ENCODE measurements at places on chromosomes 11 and 22.

DNA sequence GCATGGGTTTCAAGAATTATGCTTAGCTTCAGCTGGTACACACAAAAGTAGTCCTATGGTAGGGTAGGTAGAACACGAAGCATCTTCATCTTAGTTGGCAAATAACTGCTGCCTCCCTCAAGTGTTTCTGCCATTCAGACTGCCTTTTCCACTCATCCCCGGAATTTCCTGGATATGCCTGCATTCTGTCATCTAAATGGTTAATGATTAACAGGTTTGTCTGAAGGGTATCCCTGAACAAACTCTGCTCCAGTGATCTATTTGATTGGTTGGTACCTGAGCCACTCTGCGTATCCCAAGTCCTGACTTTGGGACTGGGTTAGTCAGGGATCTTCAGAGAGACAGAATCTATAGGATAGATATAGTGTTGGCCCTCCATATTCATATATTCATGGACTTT, 272.3 kb upstream of the RAG2 start:
- DNase-seq, result no peak

DNA sequence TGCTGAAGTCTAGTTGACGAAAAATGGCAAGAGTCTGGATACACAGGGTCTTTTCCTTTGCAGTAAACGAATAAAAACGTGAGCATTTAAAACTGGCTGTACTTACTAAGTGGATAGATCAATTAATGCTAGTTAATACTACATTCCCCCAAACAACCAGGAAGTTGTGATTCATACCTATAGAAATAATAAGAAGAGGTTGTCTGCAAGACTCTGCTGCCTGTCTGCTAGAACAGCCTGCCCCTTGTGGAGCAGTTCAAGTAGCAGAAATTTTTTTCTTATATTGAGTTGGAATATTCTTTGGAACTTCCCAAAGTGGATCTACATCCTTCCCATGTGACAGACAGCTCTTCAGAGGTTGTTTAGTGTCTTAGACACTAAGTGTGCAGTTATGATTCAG, 86.8 kb downstream of the TEAD1 start:
- DNase-seq, result no peak

- DNase-seq, result no peak
These were observed 3.1 kb upstream of the PTGDR2 start for GRCh38 chr11:60858731-60859464.

GRCh38 chr11:130102301-130103249, 32.9 kb downstream of the APLP2 start:
- no peak for DNase-seq

- DNase-seq, result peak; percentile 9
These were observed 657 bp downstream of the IGHMBP2 start for GRCh38 chr11:68904248-68904847.

DNA sequence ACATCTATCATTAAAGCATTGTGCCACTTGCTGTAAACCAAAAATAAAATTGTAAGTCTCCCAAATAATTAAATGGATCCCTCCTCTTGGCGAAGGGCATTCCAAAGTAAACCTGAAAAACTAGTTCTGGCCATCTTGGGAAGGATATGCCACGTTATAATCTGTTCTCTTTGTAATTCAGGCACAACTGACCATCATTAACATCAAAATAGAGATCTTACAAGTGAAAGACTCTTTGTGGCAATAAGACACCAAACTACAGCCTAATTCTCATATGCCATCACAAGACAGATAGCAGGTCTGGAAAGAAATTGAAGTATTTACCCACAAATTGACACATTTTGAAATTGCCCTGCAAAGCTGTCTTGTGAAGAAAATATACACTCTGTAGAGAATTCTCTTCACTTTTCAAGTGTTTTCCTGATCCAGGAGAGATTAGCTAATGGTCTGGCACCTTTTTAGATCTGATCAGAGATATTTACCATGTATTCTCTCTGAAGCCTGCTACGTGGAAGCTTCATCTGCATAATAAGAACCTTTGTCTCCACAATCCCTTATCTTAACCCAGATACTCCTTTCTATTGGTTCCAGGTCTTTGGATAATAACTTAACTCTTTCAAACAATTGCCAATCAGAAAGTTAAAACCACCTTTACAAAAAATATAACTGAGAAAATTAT, 630.4 kb upstream of the CCDC179 start:
- no peak for DNase-seq

DNA sequence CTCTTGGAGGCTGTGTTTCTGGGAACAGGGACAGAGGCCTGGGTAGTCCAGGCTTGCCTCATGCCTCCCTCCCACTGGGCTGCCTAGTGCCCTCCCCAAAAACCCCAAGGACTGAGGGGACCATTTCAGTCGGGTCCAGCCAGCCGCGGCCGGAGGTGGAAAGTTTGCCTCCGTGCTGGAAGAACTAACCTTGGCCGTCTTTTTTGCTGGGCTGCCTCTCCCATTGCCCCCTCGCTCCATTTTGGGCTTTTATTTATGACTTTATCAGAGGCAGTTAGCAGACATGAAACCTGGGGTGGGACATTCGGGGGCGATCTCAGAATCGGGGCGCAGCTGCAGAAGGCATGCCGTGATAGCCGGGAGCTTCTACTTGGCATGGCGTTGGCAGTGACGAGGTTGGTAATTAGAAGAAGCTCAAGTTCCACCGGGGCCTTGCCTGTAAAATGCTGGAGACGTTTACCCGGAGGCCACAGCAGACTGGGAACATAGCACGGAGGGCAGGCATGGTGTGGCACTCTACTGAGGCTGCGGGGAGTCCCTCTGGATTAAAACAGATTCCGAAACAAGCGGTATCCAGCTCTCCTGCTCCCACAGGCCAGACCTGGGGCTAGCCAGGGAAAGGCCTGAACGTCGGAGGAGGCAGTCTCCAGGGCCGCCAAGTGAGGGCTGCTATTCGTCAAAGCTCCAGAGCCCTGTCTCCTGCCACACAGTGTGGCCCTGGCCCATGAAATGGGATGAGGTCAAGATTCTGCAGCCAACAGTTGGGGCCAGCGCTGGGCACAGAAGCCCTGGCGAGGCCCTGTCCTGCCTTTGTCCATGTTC, 76.4 kb upstream of the PPARA start:
- no peak for DNase-seq

DNA sequence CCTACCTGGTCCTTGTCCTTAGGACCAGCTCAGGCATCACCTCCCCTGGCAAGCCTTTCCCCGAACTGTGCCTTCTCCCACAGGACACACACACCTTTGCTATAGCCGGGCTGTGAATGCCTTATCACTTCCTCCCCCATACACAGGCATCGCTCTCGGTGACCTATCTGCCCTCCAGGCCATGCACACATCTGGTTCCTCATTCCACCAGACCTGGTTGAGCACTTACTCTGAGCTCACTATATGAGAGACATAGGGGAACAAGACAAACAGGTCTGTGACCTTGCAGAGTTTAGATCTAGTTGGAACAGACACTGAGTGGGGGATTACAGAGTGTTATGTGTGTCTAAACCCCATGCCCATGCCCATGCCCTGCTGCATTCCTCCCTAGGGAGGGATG, 3.1 kb upstream of the BCR start:
- no peak for DNase-seq

- no peak for DNase-seq
These were observed 17.5 kb downstream of the ADORA2A start for GRCh38 chr22:24444729-24445466.

- no peak for DNase-seq
These were observed 237.8 kb downstream of the GRIK4 start for GRCh38 chr11:120749395-120749794.

DNA sequence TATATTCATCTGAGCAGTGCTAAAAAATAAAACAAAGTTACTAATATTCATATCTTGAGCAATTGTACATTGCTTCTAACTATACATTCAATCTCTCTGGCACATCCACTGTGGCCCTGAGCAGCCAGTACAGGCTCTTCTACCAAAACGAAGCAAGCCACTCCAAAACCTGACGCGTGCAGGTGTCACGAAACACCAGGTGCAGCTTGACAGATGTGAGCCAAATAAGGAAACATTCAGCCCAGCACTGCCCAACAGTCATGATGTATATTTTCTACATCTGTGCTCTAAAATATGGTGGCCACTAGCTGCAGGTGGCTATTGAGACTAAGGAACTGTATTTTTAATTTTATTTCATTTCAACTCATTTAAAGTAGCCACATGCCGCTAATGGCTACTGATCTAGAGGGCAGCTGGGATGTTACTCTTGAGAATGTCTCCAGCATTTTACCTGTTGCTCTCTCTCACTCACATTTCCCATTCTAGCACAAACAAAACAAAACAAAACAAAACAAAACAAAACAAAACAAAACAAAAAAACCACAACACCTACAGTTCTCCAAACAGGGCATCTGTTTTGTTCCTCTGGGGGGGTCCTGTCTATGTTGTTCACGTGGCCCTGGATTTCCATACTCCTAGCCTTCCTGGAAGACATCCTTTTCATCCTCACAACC, 77.7 kb downstream of the LARGE1 start:
- no peak for DNase-seq

DNA sequence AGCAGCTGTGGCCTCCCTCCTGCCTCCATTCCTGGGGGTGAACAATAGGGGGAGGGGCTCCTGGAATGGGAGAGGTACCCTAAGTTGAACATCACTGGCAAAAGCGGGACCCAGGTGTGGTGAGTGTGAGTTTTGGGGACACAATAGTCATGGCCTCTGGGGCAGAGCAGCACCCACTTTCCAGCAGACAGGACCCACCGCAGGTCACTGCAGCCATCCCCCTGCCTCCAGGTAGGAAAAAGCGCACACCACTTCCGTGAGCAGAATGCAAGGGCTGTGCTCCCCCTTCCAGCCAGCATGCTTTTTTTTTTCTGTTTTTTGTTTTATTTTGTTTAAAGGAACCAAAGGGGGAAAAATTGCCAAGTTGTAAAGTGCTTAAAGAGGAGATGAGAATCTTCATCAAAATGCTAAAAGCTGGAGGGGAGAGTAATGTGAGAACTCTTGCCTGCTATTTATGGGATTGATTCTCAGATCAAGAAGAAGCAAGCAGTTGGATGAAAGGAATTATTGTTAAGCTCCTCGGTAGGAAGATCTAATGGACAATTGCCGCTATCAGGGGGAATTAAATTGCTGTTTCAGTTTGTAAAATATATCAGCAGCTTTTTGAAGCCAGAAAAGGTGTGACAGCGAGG, 152.9 kb downstream of the FEZ1 start:
- DNase-seq, result no peak

DNA sequence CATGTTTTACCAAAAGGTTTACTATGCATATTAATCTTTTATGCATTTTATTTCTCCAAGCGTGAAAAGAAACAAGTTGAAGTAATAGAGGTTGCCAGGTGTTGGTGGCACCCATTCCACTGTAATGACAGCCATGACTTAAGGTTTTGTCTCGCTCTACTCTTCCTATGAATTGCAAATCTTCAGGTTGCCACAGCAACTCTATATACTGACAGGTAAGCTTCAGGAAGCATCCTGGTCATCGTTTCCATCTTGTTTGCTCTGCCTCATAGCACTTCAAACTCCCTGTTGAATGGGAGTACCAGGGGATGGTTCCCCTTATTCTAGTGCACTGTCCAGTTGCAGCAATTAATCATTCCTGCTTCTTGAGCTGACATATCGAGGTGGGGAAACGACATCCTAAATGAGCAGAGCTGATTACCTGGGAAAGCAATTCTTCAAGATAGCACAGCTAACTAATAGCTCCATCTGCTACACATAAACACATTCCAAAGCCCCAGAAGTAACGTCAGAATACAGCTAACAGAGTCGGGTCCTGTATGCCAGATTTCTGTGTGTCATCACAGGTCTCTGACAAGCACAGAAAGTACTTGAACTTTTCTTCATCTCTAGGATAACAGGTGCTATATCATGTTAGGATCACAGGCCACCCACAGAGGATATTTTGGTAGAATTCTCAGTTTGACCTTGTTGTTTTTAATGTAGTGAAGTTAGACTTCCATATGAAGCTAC, 80.3 kb downstream of the CADM1 start:
- DNase-seq, result no peak

DNA sequence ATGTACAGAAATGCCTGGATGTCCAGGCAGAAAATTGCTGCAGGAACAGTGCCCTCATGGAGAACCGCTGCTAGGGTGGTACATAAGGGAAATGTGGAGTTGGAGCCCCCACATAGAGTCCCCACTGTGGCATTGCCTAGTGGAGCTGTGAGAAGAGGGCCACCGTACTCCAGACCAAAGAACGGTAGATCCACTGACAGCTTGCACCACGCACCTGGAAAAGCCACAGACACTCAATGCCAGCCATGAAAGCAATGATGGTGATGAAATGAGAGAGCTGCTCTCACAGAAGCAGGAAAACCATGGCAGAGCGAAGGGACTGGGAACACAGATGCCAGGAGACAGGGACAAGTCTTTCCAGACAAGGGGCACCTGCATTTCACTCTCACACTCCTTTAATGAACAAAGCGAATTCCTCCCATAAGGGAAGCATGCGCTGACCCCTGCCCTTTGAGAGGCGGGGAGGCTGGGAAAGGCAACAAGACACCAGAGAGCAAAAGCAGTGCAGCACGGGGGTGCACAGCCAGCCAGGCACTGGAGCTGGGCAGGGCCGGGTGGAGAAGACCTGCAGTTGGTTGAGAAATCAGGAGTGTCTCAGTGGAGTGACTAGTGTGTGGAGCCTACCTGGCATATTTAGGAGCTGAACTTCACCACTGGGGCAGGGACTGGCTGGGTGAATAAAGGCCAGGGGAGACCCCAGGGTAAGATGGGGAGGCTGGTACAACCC, 1025.2 kb downstream of the TBC1D22A start:
- DNase-seq, result no peak

DNA sequence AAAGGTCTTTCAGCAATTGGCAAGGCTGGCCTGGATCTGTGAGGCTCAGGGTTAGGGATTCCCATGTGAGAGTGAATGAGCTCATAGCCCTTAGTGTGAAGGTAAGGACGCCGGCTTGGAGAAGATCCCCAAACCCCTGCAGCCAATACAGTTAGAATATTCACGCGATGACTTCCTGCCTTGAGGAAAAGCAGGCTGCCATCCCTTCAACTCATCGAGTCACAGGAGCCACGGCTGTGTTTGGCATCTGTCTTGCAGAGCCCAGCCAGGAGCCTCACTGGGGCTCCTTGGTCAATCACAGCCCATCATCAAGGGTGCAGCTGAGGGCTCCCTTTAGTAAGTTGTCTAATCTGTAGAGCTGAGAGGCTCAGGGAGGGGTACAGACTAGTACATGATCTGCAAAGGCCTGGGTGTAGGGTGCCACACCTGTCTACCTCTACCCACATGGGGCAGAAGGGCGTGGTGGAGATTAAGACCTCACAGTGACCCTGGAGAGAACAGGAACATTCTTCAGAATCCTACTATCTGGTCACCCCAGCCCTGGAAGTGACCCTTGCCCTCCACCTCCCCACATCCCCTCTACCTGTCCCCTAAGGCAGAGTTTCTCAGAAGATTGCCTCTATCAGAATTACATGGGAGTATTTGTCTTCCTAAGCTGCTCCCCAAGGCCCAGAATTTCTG, 18.5 kb downstream of the IL10RA start:
- DNase-seq, result no peak

GRCh38 chr11:11381471-11382105, 28.5 kb upstream of the CSNK2A3 start:
- DNase-seq, result no peak

- DNase-seq, result no peak
These were observed 11.3 kb upstream of the ETS1 start for GRCh38 chr11:128598506-128599150.

DNA sequence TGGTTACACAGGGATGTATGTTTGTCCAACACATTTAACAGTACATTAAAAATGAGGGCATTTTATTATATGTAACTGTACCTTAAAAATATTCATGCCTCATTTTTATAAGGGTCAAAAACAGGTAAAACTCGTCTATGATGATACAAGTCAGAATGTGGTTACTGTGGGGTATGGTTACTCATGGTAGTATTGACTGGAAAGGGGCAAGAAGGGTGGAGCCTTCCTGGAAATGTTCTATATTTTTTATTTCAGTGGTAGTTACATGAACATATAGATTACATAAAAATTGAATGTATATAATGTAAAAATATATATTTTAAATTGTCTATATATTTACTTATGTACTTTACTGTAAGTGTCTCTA, 99.8 kb downstream of the STIM1 start:
- no peak for DNase-seq
